ENCODE measurements at places on chromosomes 1 and 21.

- DNase-seq: no peak
These were observed 46.8 kb downstream of the ELAVL4 start for GRCh38 chr1:50155541-50155940.

DNA sequence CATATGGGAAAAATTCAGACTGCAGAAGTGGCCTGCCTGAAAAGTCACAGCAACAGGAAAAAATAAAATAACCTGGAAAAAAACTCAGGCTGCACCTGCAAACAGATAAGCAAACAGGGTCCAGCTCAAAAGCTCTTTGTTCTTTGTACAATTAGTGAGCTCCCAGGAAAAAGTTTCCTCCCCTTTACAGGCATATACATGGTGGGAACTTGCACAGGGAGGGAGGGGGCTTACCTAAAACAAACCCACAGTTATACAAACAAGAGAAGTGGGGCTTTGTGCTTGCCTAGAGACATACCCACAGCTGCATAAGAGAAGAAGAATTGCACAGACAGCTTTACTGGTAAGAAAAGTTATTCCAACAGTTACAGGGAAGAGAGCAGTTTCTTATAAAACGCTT, 31.7 kb upstream of the COG2 start:
- DNase-seq: no peak

DNA sequence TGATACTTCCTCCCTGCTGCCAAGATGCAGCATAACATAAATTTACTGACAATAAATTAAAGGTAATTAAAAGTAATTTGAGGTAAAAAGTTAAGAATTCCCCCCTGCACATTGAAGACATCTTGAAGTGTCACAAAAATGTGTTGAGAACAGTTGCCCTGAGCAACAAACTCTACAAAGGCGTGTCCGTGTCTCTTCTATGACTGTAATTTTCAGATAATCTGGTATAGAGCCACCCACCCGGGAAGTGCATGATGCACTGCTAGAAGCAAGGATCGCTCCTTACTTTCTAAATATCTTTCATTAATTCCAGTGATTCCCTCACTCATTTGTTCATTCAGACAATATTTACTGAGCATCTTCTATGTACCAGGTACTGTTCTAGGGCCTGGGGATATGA, 11.0 kb upstream of the CASQ1 start:
- DNase-seq: no peak

GRCh38 chr1:230758709-230759368, 11.7 kb downstream of the CAPN9 start:
- DNase-seq: peak; percentile 45

- DNase-seq: no peak
These were observed 83.1 kb upstream of the BARHL2 start for GRCh38 chr1:90800012-90800717.

DNA sequence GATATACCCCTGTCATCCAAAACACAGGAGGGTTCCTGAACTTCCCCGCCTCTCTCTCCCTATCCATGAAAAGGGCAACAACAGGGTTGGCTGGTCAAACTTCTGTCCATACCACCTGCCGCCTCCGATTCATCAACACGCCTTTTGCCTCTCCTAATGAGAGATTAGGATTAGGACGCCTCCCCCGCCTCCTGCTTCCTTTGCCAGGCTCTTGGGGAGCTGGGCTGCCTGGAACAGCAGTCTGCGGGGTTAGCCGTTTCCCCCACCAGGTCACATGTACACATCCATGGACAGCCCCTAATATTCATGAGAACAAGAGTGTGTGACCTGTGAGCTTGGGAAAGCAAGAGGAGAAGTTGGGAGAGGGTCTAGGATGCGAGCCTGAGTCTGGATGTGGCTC, 2.3 kb upstream of the OPTC start:
- no peak for DNase-seq

DNA sequence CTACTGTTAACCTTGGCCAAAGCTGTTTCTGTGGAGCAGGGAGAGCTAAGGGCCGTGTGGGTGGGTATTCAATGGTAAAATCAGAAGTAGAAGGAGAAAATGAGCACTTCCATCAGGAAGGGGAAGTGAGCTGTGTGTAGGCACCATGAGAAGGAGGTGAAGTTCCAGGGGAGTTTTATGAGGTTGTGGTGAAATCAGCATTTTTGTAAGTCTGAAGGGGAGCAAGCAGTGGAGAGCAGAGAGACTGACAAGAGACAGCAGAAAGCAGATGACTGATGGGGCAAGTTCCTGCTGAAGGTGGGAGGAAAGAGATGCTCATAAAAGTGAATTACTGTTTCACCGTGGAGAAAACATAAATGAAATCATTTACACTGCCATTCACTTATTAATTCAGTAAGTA, 2.7 kb upstream of the GPR88 start:
- no peak for DNase-seq

DNA sequence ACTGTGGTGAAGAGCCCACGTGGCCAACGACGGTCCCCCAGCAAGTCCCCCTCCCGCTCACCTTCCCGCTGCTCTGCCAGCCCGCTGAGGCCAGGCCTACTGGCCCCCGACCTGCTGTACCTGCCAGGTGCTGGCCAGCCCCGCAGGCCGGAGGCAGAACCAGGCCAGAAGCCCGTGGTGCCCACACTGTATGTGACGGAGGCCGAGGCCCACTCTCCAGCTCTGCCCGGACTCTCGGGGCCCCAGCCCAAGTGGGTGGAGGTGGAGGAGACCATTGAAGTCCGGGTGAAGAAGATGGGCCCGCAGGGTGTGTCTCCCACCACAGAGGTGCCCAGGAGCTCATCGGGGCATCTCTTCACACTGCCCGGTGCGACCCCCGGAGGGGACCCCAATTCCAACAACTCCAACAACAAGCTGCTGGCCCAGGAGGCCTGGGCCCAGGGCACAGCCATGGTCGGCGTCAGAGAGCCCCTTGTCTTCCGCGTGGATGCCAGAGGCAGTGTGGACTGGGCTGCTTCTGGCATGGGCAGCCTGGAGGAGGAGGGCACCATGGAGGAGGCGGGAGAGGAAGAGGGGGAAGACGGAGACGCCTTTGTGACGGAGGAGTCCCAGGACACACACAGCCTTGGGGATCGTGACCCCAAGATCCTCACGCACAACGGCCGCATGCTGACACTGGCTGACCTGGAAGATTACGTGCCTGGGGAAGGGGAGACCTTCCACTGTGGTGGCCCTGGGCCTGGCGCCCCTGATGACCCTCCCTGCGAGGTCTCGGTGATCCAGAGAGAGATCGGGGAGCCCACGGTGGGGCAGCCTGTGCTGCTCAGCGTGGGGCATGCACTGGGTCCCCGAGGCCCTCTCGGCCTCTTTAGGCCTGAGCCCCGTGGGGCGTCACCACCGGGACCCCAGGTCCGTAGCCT, 46.8 kb downstream of the TRIM11 start:
- no peak for DNase-seq

DNA sequence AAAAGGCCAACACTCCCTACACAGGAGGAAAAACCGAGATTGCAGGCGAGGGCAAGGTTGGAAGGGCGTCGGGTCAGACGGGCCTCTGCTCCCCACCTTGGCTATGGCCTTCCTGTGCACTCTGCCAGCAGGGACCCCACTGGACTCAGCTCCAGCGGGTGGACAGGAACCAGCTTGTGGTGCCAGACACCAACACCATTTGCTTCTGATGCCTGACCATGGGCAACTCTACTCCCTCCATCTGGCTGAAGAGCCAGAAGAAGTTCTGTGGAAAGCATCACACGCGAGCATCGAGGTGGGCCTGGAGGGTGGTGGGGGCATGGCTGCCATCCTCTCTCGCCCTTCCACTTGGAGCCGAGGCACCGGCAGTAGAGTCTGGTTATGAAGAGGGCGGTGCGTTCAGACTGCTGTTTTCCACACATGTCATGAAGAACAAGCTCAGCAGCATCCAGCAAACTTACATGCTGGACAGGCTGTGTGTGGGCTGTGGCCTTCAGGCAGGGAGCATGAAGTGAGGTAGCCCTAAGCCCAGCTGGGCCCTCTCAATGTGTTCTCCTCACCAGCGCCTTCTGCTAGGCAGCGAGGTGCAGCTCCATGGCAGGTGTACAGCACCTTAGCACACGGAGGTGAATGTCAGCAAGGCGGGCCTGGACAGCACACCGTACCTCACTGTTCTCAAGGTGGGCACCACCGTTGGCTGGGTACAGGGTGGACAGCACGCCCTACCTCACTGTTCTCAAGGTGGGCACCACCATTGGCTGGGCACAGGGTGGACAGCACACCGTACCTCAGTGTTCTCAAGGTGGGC, 15.6 kb upstream of the ZNF669 start:
- DNase-seq: no peak

DNA sequence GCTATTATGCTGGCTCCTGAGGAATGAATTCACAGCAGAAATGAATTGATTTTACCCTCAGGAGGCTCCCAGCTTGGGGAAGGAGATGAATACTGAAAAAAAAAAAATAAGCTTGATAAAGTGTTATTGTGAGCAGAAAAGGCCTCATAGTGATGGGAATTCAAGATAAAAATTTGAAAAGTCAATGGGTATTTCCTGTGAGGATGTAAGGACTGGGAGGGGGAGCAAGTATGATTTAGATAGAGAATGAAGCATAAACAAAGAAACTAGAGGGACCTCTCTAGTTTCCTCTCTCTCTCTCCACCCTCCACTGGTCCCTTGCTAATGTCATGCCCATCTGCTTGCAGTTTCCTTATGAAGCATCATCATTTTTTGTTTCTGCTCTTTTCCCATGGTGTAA, 439.0 kb upstream of the PLXNA2 start:
- DNase-seq: no peak

- no peak for DNase-seq
These were observed 14.7 kb upstream of the KRTAP21-1 start for GRCh38 chr21:30769724-30770431.

- no peak for DNase-seq
These were observed 15.0 kb downstream of the ZNF496 start for GRCh38 chr1:247316590-247317197.

DNA sequence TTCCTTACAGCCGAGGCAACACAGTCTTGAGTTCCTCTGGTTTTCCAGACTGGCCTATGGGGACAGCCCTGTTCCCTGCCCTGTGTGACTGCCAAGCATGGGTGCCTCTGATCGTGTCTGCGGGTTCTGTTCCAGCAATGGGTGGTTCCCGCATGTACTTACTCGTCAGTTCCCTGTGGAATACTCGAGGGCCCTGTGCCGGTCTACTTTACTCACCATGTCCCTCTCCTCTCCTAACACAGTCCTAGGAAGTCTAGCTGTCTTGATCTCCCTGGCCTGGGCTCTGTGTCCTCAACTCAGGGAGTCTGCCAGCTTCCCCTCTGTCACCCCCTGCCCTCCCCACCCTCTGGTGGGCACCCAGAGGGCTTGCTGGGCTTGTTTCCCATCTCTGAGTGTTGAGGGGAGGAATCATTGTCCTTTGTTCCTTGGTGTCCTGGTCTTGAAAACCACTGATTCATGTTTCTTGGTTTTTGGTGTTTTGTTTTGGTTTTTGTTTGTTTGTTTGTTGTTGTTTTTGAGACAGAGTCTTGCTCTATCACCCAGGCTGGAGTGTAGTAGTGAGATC, 36.0 kb downstream of the TRAPPC10 start:
- DNase-seq: no peak

GRCh38 chr1:25572708-25573590, 29.5 kb downstream of the LDLRAP1 start:
- DNase-seq: peak; percentile 76

DNA sequence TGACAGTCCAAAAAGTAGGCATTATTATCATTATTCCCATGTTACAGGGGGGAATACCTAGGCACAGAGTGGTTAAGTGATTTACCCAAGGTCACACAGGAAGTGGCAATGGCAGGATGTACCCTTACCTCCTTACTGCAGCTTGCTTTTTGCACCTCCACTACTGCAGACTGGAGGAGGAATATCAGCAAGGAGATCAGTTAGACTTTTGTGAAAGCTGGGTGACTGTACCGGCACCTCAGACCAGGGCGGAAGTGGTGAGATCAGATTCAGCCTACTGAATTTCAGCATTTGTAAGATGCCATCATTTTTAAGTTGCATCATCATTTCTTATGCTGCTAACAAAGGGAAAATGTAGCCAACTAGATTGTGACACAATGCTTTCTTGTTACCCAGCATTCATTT, 4.5 kb downstream of the ADARB1 start:
- DNase-seq: peak; percentile 42

DNA sequence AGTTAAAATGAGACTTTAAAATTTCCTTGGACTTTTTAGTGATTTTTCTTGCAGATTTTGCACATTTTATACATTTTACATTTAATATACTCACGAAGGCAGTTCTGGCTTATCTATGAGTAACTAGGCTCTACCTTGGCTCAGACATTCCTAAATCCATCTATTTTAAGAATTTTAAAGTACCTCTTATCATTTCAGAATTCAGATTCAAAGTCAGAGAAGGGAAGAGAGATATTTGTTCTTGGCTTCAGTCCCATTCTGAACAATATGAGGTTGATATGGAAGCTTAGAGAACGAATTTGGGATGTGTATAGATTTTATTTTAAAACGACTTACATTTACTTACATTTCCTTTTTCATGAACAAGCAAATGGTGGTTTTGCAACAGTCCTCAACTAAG, 230.2 kb downstream of the LMO4 start:
- no peak for DNase-seq

- DNase-seq: no peak
These were observed 110.6 kb upstream of the ADAMTS5 start for GRCh38 chr21:27077501-27077900.

DNA sequence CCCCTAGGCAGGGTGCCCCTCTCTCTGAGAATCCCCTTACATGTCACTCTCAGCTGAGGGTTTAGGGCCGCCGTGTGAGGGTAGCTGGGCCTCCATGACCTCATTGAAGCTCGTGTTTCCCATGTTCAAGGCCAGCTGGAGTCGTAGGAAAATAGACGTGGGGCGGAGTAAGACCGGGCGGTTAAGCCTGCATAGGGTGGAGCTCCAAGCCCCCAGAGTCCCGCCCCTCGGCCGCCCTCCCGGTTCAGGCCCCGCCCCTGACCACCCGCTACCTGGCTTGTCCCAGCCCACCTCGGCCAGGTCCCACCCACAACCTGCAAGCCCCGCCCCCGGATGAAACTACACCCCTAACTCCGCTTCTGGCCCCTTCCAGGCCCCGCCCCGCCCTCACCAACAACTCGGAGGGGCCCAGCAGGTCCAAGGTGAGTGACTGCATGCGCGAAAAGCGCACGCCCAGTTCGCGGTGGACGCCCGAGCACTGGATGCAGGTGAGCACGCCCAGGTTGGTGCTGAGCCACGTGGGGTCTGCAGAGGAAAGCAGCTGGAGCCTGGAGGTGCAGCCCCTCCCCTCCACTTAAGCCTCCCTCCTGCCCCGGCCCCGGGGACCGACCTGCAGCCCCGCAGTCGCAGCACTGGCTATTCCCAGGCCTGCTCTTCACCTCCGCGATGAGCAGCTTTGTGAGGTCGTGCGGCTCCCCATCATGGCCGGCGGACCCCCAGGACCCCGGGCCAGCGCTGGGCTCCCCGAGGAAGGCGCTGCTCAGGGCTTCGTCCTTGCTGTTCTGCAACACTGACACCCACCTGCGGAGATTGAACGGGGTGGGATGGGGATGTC, 12.2 kb upstream of the TCEA3 start:
- no peak for DNase-seq

- DNase-seq: no peak
These were observed 61.2 kb upstream of the CASZ1 start for GRCh38 chr1:10857687-10858086.

DNA sequence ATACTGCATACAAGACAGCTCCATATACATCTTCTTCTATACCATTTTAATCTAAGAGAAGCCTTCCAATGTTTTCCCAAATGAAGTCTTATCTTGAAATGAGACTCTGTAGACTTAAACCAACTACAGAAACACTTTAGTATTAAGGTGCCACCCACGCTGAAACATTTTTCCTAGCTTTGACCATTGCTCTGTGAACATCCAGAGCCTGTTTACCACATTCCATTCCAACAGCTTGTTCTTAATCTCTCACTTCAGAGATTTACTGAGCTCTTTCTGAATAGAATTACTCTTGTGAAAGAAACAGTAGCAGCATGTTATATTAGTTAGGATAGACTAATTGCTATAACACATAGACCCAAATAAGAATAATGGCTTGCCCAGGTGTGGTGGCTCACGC, 19.6 kb upstream of the POGZ start:
- DNase-seq: no peak

Measured in AG08395 (cell line).